ENCODE measurements at places on chromosomes 11 and 22.

- H3K4me3 ChIP-seq = no peak overlapping the region
- H3K36me3 ChIP-seq = no peaks in the 10 kb centered on the region
- H3K27me3 ChIP-seq = no peaks in the 10 kb centered on the region
- H3K27ac ChIP-seq = no peak overlapping the region
These were observed 9.3 kb upstream of the MAFF start for GRCh38 chr22:38192475-38192863.

- peak overlapping the region; percentile 94 for H3K27ac ChIP-seq
- DNase-seq = peak; percentile 73
- no peak overlapping the region for H3K4me3 ChIP-seq
These were observed 39.6 kb downstream of the TSPAN18 start for GRCh38 chr11:44766112-44766971.

GRCh38 chr11:17238377-17238776 is 30.6 kb upstream of the PIK3C2A start:
- no peaks in the 10 kb centered on the region for H3K36me3 ChIP-seq
- no peaks in the 10 kb centered on the region for H3K27me3 ChIP-seq
- no peak overlapping the region for H3K4me3 ChIP-seq
- no peaks in the 10 kb centered on the region for H3K4me1 ChIP-seq
- H3K27ac ChIP-seq = no peak overlapping the region

DNA sequence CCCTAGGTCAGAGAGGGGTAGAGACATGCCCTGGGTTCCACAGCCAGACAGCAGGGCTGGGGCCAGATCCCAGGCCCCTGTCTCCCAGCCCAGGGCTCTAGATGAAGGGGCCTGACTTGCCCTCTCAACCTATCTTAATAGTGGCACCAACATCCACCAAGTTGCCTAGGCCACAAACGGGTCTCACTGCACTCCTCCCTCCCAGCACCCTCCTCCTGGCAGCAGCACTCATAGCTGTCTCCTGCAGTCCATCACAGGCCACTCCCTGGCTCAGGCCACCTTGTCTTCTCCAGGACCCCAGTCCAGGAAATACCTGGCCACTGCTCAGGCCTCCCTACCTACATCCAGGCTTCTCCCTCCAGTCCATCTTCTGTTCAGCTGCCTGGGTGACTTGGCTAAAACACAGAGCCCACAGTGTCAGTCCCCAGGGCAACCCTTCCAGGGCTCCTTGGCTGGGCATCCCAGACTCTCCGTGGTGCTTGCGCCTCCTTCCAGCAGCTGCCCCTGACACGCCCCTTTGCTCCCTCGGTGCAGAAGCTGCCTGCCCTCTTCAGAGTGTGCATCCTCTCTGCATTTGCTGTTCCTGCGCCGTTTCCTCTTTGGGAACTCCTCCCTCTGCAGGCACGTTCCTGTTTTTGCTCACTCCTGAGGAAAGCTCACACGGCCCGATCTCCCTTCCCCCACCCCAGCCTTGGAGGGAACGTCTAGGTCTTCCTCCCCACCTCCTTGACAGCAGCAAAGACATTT is 40.5 kb downstream of the LRRC32 start:
- peak overlapping the region; percentile 31 for H3K4me3 ChIP-seq
- H3K27ac ChIP-seq = peak overlapping the region; percentile 92
- peaks cover 36% of the 10 kb centered on the region for H3K4me1 ChIP-seq
